Tibial nerve (tissue), 4 donors: ENCODE measurements at places on chromosomes 6 and 20.
A peak's percentile ranks its signal among the peaks of the same experiment; 100 is the strongest.

DNA sequence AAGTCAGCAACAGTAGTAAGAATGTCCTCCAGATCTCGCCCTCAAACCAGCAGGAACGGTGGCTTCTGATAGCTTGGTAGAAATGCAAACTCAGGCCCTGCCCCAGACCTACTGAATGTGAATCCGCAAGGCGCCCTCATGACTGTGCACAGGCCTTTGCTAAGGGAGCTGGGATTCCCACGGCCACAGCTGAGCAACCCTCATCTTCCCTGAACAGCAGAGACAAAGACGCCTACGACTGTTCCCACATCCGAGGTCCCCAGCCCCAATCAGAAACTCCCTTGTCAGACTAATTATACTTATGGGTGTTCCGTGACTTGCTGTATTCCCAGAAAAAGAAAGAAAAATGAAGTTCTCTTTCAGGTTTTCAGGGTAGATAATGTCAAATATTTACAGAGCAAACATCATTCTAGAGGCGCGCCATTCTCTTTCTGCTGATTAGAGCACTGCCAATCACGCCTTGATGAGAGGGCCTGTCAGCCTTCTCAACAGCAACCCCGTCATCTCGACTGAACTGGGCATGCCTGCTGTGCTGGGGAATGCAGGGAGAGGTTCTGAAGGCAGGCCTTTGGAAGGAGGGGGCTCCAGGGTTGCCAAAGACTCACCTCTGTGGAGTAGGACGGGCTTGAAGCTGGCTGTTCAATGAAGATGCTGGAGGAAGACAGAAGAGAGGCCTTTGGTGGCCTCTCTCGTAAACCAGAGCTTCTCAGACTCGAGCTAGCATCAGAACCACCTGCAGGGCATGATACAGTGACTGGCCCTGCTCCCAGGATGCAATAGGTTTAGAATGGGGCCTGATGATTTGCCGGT lies 79.9 kb downstream of the ZNF217 start:
- no peak for DNase-seq

DNA sequence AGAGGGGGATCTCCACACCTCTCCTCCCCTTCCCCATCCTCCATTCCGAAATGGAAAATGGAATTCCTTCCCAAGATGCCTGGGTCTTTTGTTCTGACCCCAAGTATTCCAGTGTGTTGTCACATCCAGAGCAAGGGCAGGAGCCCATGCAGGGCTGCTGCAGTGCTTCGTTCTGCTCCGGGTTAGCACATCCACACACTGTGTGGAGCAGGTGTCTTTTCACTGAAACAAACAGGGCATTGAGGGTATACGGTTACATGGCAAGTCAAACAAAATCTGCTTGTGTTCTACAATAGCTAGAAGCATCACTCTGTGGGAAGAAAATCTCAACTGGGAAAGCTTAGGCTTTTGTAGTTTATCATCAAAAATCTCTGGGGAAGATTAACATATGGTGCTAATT lies 56.9 kb downstream of the LYRM2 start:
- DNase-seq: no peak

GRCh38 chr6:169328112-169328801 lies 74.6 kb upstream of the THBS2 start:
- no peak for DNase-seq

GRCh38 chr6:33933101-33933500 lies 129.3 kb upstream of the MLN start:
- DNase-seq: no peak

DNA sequence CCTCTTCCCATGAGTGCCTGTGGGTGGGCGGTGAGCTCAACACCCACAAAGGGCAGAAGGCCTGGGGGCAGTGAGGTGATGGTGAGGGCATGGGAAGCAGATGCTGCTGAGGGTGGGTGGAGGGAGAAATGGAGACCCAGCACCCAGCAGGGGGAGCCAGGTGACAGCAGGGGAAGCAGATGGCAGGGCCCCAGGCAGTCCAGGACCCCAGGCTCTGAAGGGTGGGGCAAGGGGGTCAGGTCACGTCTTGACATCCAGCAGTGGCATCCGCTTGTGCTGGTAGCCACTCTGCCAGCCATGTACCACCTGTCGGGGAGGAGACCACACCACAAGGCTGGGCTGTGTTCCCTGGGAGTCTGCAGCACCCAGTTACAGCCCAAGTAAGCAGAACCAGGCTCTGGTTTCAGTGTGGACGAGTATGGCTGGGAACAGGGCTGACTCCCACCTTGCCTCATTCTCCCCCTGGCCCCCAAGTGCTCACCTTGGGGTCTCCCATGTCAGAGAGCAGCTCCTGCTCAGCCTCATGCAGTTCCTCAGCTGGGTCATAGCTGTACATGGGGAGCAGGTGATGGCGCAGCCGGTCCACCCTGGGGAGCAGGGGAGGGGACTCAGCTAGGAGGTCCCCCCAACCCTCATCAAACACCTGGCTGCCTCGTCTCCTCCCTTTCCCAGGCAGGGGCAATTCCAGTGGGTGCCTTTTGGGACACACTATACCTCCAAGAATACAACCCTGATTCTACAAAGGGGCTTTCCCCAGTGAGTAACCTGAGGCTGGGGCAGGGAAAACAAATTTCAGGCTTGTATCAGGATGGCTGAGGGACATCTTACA lies 2.0 kb downstream of the SMIM29 start:
- no peak for DNase-seq

DNA sequence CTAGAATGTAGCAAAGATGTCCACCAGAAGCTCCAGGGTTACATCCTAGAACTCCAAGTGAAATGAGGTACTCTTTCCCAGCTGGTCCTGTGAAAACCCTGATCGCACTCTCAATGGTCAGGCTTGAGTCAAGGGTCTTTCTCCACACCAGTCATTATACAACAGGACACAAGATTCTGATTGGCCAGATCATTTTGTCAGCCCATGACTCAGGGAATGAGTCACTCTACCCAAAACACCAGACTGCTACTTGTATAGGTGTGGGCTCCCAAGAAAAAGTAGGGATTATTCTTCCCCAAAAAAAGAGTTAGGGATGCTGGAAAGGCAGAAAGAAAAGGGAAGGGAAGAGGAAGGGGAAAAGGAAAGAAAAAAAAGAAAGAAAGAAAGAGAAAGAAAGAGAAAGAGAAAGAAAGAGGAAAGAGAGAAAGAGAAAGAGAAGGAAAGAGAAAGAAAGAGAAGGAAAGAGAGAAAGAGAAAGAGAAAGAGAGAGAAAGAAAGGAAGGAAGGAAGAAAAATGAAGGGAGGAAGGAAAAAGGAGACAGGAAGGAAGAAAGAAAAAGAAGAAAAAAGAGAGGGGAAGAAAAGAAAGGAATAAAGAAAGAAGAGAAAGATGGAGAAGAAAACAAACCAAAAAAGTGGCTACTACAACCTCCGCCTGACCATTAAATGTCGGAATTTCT lies 30.5 kb downstream of the ANKEF1 start:
- DNase-seq: no peak

- peak; percentile 43 for DNase-seq
These were observed 5.2 kb downstream of the SIRPA start for GRCh38 chr20:1900321-1900801.

DNA sequence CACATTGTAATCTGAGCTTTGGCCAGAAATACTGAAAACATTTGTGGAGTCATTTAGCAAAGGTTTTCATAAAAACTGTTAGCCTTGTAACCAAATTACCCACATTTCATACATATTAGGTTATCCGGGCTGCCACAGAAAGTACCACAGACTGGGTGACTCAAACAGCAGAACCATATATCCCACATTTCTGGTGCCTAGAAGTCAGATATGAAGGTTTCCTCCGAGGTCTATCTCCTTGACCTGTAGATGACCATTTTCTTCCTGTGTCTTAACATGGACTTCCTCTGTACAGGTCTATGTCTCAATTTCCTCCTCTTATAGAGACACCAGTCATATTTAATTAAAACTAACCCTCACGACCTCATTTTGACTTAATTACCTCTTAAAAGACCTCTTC lies 49.5 kb upstream of the SMIM28 start:
- DNase-seq: no peak

DNA sequence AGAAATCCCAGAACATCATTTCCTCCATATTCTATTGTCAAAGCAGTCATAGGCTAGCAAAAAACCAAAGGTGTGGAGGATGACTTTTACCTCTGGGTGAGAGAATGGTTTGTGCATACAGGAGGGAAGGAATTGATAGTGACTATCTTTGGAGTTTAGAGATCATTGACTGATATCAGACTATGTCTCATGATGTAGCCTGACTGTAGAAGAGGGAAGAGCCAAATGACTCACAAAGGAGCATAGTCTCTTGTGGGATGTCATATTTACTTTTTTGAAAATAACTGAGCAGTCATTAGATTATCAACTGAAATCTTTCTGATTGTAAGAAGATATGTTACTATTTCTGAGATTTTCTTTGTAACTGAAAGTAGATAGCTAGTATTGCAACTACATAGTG lies 158.5 kb downstream of the FLRT3 start:
- DNase-seq: no peak

GRCh38 chr6:20947977-20948376 lies 413.7 kb downstream of the CDKAL1 start:
- DNase-seq: no peak

GRCh38 chr6:21213492-21213891 lies 380.1 kb upstream of the SOX4 start:
- no peak for DNase-seq

DNA sequence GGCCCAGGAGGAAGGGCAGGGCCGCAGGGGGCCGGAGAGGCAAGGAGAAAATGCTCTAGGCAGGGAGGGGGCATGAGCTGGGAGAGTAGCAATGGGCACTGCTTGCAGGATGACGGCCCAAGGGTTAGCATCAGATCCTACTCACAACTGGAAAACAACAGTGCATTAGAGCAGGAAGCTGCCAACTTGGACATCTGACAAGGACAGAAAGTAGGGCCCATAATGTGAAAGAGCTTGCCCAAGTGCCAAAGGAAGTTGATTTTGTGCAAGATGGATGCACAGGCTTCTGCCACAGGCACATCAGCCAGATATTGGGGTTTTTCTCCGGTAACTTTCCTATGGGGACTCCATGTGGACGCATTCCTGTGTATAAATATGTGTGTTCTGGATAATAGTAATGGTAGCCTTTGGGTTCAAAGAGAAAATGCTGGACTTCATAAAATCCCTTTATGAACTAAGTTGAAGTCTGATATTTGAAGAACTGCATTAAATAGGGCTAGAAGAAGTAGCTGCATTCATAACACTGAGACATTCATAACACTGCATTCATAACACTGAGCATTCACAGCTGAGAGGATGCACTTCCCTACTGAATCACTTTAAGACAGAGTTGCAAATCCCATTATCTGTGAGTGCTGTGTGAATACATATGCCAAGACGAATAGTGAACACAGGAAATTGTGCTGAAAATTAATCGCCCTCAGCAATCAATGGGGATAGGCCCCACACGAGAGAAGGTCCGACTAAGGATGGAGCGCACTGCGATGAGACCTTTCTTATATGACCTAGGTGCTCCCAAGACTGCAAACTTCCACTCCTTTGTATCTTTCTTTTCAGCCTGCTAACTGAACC lies 235.6 kb upstream of the PRDM1 start:
- no peak for DNase-seq

DNA sequence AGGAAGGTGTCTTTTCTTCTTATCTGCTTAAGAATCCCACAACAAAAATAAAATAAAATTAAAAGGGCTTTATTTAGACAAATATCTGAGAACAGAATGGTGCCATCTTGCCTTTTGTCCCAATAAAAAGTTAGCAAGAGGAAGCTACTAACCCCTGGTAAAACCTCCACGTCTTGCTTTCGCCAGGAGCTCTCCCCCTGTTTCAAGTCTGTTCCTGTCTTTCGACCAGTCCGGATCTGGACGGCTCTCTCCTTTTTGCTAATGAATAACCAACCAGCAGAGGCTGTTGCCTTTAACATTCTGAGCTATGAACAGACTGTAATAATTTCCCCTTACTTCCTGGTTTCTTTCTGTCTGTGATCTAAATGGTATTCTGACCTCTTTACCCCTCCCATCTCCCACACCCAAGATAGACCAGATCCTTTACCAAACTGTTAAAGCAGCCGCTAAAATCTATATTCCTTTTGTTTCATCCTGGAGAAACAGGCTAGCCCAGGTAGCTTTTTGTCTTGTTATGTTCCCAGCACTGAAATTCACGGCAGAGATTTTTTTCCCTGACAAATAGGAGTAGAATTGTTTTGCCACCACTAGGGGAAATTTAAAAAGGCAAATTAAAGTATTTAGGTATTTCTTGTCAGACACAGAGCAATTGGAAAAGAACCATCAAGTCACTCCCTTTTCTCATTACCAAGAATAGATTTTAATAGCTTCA lies at the start of gene FRK:
FRK (minus strand) TSS at position 320 of the 712 bp plus-strand sequence. CDS start 580 bp downstream, outside the sequence.
- no peak for DNase-seq

GRCh38 chr6:84718038-84718955 lies 46.1 kb downstream of the TBX18 start:
- no peak for DNase-seq

GRCh38 chr6:55003719-55004430 lies 157.3 kb downstream of the FAM83B start:
- DNase-seq: no peak

DNA sequence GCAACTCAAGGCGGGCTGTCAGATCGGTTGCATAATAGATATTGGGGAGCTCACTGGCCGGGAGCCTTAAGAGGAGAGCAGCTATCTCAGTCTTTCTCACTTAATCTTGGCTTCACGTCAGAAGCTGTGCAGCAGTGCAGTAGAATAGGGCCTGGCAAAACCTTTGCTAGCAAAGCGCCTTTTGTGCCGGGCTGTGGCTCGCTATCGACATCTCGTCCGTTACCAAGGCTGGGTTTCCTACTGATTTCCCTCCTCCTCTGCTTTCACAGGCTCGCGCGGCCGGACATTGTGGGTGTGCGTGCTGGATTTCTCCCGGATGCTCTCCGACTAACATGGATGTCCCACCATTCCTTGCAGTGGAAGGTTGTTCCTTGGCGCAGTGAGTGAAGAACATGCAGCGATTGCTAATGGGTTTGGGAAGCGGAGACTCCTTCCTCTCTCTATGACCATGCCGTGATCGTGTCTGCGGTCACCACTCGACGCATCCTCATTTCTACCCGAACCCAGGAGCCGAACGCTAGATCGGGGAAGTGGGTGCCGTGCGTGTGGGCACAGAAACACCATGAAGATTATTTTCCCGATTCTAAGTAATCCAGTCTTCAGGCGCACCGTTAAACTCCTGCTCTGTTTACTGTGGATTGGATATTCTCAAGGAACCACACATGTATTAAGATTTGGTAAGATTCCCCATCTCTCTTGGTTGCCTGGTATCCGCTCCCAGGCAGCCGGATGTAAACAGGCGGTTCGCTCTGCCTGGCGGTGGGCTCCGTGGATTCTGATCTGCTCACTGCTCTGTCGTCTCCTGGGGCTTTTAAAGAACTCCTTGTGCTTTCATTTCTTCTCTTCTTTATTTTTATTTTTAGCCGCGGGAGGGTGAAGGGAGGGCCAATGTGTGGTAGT lies 5.5 kb downstream of the GRIK2 start:
- DNase-seq: no peak

GRCh38 chr6:148250975-148251685 lies 91.5 kb upstream of the SASH1 start:
- DNase-seq: no peak
